Hematopoietic multipotent progenitor cell treated with erythropoietin and hydrocortisone succinate and interleukin-3 and kit ligand, for 6 days (in vitro differentiated cells): ENCODE measurements at places on chromosomes 4 and X.

DNA sequence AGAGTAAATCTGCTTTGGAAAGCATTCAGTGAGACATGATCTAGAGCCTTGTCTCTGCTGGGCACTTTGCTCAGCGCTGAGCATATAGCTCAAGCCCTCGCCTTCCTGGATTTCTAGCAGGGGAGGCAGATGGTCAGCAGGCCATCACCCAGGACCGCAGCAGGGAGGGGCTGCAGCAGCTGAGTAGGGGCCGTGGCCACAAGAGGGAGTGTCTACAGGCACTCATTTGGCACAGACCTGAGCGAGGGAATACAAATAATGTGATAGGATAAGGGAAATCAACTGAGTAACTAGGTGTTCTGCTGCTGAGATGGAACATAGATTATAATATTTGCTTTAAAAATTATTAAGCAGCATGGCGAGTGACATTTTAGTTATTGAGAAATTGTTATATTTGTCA lies 30.2 kb downstream of the OFD1 start:
- DNase-seq = peak; percentile 5

- DNase-seq = peak; percentile 78
Observed at GRCh38 chr4:110196206-110196870, 2.1 kb downstream of the ELOVL6 start.

GRCh38 chrX:84335121-84335520 lies 147.1 kb upstream of the RPS6KA6 start:
- DNase-seq = no peak

DNA sequence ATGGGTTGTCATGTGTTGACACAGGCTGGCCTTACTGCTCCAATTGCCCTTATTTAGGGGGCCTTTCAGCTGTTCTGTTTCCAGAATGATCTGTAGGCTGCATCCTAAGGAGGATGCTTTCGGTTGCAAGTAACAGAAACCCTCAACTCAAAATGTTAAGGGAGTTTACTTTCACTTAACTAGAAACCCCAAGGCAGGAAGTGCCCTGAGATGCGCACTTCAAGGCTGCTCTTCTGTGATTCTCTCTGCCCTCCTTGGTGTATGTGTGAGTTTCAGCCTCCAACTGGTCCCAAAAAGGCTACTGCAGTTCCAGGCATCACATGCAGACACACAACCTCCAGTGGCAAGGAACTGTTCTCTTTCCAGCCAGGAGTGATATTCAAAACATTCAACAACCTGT lies 97.3 kb upstream of the ATP6AP2 start:
- DNase-seq = no peak

DNA sequence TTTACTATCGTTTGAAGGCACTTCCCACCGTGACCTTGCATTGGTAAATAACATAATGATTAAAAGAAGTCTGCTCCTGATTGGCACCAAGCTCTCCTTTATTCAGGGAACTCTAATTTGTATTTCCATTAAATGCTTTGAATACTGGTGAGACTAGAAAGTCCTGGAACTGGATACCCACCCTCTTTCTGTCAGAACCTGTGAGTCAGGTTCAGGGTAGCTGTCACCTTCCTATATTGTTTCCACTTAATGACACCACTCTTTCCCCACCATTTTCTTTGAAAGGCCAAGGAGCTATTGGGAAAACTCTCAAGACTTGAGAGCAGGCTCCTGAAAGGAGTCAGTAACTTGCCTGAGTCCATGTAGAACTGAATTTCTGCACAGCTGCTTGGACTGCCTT lies 55.9 kb upstream of the RASSF6 start:
- no peak for DNase-seq

GRCh38 chr4:5757091-5757490 lies 46.1 kb downstream of the EVC start:
- no peak for DNase-seq
